ENCODE measurements at places on chromosomes 12 and 14.

GRCh38 chr12:630656-631632 lies 32.3 kb downstream of the NINJ2 start:
- DNase-seq, result peak; percentile 68

- DNase-seq, result no peak
Observed at GRCh38 chr14:31124197-31124596, 83.4 kb downstream of the HECTD1 start.

GRCh38 chr12:122422730-122423257 lies 325 bp upstream of the CLIP1 start:
- DNase-seq, result peak; percentile 45

GRCh38 chr12:57893431-57894353 lies 47.2 kb upstream of the CTDSP2 start:
- no peak for DNase-seq

DNA sequence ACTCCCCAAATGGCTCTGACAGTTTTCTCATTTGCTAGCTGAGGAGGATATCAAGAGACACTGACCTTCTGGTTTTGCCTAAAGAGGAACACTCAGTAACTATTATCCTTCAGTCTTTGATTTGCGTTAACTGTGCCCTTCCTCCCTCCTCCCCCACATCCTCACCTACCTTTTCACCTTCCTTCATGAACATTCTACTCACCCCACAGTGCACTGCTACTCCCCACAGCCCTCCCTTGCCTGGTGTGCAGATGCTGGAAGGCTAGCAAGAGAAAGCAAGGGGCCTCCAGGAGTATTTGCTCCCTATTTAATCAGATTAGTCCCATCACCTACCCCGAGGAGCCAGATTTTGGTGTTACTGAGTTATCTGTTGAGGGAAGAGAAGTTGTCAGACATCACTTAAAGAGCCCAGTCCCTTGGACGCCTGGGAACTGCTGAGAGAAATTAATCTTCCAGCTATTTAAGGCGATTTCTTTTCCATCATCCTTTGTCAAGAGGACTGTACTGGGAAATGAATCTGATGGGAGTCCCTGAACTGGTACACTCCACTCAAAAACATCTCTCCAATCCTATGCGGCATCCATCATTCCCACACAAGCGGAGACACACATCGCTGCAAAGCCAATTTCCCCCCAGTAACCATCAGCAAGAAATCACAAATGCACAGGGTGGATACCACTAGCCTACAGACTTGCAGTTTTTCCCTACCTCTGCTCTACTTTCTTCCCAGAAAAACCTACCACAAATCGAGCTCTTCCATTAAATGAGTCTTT lies 11.5 kb downstream of the PSMB5 start:
- no peak for DNase-seq

GRCh38 chr12:47894652-47895051 lies 10.1 kb downstream of the VDR start:
- no peak for DNase-seq

GRCh38 chr14:67167420-67168109 lies 21.7 kb upstream of the GARIN2 start:
- DNase-seq, result no peak

DNA sequence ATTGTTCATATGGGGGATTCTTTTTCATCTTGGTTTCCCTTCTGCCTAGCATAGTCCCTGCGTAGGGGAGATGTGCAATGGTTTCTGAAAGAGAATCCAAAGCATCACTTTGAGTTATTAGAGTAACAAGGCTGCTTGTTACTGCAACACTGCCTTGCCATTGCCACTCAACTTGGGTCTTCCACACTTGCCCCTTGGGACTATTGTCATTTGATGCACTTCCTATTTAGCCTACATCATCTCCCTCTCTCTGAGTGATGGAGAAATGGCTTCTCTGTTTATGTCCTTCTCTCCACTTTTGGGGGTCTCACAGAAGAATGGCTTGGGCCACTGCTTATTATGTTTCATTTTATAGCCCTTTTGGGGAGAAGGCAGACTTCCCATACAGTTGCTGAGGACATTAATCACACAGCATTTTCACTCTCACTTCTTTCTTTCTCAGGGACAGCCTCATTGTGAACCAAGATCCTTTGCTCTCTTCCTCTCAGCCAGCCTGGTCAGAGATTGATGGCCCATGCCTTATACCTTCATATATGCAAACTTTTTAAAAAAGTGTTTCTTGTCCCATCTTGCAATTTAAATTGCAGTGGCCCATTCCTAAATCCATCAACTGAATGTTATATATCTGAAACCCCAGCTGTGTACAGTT lies 50.8 kb upstream of the POC1B start:
- no peak for DNase-seq

- DNase-seq, result no peak
Observed at GRCh38 chr12:132544080-132544397, 54.1 kb downstream of the FBRSL1 start.

DNA sequence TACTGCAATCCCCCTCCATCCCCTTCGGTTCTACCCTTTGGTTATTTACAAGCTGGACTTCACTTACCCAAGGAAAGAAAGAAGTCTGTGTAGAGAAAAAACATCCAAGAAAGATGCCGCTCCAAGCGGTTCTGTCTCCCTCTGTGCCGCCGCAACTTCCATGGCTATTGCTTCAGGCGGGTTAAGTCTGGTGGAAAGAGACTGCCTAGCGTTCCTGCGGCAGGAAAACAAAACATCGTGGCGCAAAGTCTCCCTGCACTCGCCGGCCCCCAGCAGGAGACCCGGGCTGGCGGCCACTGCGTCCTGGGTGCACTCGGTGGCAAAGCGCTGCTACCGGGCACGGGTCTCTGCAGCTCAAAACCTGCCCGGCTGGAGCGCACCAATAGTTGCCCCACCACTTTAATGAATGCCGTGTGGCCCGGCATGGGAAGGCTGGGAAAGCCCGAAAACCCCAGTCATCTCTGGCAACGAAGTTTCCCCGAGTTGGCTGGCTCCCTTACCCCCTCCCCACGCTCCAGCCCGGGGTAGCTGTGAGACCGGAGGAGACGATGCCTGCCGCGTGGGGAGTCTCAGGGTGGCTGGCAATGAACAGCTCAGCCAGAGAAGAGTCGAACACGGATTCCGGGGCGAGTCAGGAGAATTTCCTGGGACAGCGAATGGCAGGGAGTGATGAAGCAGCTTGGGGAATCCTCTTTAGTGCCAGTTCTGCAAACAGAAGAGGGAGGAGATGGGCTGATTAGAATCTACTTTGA lies 3.5 kb upstream of the KCNK10 start:
- no peak for DNase-seq

DNA sequence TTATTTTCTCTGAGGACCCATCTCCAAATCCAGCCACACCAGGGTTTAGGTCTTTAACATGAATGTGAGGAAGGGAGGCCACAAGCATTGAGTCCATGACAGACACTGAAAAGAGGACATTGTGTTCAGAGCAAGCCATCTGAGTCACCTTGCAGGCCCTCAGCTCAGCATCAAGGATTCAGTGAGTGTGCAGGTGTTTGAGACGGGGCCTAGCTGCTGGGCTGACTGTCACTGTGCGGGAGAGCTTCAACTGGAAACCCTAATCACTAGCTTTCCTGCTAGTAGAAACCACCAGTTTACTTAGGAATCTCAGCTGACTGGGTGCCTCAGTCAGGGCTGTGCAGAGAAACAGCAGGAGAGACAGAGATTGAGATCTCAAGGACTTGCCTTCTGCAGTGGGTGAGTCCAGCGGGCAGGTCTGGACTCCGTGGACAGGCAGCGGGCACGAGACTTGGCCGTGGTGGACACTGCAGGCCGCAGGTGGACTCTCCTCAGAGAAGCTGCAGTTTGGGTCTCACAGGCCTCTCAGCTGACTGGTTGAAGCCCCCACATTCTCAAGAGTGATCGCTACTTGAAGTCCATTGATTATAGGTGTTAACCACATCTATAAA lies 86.1 kb upstream of the DYNC1H1 start:
- DNase-seq, result no peak

GRCh38 chr14:33342299-33342974 lies 403.8 kb downstream of the NPAS3 start:
- no peak for DNase-seq

DNA sequence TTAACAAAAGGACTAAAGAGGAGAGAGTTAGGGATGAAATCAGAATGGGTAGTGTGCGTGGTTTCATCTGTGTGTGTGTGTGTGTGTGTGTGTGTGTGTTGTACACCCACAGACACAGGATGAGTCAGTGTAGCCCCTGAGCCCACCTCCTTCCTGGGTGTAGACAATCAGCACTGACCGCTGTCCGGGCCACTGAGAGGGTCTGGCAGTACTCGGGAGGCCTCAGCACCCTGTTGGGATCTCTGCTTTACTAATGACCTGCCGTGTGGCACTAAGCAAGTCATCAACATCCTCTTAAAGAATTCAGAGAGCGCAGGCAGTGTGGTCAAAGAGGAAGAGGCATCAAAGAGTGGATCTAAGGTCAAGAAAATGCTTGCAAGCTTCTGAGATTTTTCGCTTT lies 112.6 kb downstream of the PRMT8 start:
- no peak for DNase-seq

DNA sequence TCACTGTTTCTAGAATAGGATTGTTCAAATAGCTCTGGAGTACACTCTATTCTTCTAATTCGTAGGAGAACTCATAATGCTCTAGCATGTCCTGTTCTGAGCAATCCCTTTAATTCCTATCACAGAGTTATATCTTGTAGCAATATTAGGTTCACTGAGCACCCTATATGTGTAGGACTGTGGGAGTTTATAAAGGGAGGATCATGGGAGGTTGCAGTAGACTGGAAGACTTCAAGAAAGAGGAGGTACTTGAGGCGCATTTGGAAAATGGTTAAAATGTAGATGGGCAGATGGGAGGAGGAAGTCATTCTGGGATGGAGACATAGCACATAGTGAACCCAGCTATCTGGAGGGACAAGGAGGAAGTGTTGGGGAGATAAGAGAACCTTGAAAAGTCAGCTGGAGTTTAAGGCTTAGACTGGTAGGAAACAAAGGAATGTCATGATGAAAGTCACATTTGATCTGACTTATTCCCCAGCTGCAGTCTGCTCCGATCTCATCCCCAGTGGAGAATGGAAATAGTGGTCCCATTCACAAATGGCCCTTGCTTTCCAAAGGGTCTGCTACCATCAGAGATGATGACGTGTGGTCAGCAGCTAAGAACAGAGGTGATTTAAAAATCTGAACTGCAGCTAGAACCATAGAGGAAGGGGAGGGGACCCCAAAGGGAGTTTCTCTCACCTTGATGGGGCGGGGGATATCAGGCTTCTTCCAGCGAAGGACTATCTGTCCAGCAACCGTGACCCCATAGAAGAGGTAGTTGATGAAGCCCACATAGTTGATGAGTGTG lies 10.1 kb upstream of the CEBPE start:
- no peak for DNase-seq

- DNase-seq, result no peak
Observed at GRCh38 chr12:99800605-99801004, 153.1 kb downstream of the GARIN6 start.

DNA sequence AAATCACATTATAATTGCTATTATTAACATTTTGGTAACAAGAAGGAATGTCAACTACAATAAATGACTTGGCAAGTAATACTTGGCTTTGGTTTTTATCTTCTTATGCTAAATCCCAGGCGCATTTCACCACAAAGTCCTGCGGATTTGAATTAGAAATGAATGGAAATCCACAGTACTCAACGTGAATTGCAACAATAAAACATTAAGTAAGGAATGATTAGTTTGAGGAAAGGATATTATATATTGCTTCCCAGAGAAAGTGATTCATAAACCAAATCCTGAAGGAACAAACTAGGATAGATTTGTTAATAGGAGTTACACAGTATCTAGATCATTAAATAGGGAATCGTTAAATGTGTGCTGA lies 1089.7 kb downstream of the TRHDE start:
- no peak for DNase-seq

- DNase-seq, result no peak
Observed at GRCh38 chr14:68627050-68627867, 165.6 kb downstream of the ZFP36L1 start.

DNA sequence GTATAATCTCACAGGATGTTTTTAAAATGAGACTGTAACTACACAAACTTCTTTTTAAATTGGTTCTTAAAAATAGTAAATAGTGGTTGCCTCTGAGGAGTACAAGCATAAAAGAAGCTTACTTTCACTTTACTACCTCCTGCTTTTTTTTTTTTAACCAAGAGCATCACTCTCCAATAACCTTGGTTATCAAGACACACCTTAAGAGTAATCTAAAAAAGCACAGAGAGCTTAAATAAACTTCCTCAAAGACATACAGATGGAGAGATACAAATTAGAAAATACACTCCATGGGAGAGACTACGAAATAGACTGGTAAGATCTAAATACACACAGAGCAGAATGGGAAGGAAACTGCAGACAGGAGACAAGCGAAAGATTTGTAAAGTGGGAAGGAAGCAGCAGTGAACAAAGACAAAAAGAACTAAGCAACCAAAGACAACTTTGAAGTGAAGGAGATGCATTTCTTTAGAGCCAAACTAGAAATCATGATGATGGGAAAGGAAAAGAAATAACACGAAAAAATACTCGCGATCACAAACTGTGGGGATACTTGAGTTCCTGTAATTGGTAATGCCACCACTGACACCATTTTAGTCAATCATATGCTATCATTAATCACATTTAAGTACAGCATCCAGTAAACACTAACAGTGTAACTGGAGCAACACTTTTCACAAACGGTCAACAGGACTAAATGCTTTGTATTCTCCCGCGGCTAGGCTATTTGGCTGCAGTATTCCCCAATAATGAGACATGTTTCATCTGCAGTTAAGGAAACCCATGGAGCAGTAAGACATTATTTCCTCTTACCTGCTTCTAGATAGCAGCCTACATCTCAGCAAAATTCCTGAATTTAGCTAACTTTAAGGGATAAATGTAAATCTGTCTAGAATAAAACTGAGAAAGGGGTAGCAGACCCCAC lies 8.2 kb downstream of the SINHCAF start:
- DNase-seq, result no peak

GRCh38 chr12:12017798-12018197 lies 52.9 kb upstream of the BCL2L14 start:
- DNase-seq, result no peak

DNA sequence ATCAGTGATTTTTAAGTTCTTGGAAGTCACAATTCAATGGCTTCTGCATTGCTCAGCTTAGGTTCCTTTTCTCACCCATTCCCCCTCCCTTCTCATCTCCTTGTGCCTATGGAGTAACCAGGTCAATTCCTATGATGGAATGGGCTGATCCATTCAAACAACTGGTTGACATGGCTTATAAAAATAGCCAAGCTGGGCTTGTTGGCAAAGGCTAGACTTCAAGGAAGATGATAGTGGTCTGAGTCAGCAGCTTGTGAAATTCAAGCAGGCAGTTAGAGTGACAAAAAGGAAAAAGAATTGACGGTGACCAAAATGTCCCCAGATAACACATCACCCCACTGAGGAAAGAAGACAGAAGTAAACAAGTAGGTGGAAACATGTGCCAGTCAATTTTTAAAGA lies 119.9 kb upstream of the PCED1B start:
- no peak for DNase-seq

DNA sequence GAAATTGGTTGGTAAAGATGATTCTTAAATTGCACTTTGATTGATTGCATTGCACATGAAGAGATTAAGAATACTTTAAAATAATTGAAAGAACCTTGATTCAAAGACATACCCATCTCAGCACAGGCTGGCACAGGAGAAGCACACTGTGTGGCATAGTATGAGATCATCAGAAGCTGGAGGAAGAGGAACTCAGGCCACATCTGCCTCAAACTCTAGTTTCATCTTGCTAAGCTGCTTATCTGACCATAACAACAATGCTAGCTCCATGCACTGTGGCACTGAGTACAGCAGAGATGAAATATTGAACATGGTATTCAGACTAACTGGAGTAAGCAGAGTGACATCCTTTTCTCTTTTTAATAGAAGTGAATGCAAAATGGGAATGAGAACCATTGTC lies 99.1 kb downstream of the TBC1D30 start:
- no peak for DNase-seq

Measured in stimulated activated CD4-positive, alpha-beta T cell treated with anti-CD3 and anti-CD28 coated beads, Interleukin-4, amount 100 ng/mL, for 1 hour (primary cell).